ENCODE measurements at places on chromosomes 16 and 17. TPM values are rescaled to one million over a fixed set of nuclear protein-coding genes. Genes with fewer than 3 reads are reported as not detected.

The MGAT5B gene
- 16.2 TPM for polyA plus RNA-seq

The CCL1 gene
- polyA plus RNA-seq, result not detected

- peak; percentile 23 for DNase-seq
Measured at GRCh38 chr17:70138291-70138865, 31.0 kb upstream of the KCNJ2 start.

GRCh38 chr17:32289471-32290070 is 23.9 kb downstream of the RHBDL3 start:
- no peak for DNase-seq

GRCh38 chr17:31067691-31068184 is 27.0 kb upstream of the NF1 start:
- DNase-seq, result peak; percentile 63

GRCh38 chr17:45965812-45966211 is 33.2 kb upstream of the STH start:
- DNase-seq, result no peak

DNA sequence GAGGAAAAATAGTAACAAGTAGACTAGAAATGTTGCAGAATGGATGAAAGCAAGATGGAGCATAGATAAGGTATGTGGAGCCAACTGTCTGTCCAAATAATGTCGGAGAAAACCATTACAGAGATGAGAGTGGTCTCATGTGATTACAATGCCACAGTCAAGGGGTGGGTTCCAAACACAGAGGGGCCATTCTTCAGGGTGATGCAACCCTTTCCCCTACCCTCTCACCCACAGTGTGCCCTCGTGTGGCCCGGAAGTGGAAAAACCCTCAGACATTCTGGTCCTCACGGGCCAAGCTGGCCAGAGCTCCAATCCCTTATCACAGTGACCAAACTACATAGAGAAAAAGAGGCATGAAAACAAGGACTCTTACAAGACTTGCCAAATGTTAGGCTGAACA is 17.7 kb upstream of the HS3ST3A1 start:
- DNase-seq, result no peak

DNA sequence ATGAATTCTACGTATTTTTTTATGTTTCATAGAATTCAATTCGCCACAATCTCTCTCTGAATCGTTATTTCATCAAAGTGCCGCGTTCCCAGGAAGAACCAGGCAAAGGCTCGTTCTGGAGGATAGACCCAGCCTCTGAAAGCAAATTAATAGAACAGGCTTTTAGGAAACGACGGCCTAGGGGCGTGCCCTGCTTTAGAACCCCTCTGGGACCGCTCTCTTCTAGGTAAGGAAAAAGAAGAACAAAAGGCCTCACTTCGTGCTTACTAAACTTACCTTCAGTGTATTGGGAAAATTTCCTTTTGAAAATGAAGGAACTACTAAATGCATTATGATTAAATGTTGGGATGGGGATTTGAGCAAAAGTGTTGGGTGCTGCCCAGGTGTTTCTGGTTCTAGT is 63.2 kb downstream of the FOXK2 start:
- no peak for DNase-seq

DNA sequence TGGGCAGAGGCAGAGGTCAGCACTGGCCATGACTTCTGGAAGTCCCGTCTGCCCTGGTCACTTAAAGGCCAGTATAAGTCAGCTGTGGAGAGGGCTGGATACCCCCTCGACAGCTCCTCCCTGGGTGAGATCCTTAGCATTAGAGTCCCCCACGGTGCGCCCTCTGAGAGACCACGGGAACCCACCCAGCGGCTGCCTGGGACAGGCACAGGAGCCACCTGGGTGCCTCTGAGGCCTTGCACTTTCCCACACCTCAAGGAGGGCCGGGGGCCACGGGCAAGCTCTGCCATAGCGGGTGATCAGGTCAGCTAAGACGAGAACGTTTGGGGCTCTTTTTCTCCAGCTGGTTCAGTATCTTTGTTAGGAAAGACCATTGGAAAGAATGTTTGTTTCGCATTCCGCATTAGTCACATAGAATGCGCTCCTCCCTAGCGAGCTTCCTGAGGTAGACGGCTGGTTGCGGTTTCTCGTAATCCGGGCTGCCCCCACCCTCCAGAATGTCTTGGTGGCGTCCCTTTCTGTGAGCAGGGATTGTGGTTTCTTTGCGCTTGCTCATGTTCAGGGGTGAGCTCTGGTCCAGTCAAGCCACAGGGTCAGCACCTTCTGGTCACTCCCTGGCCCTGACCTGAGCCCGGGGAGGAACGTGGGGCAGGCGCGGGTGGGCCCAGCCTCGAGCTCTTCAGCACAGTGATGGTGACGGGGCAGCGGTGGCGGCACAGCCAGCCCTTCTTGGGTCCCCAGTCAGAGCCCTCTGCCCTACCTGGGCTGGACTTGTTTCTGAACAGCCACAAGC is 25.2 kb downstream of the NME3 start:
- no peak for DNase-seq

DNA sequence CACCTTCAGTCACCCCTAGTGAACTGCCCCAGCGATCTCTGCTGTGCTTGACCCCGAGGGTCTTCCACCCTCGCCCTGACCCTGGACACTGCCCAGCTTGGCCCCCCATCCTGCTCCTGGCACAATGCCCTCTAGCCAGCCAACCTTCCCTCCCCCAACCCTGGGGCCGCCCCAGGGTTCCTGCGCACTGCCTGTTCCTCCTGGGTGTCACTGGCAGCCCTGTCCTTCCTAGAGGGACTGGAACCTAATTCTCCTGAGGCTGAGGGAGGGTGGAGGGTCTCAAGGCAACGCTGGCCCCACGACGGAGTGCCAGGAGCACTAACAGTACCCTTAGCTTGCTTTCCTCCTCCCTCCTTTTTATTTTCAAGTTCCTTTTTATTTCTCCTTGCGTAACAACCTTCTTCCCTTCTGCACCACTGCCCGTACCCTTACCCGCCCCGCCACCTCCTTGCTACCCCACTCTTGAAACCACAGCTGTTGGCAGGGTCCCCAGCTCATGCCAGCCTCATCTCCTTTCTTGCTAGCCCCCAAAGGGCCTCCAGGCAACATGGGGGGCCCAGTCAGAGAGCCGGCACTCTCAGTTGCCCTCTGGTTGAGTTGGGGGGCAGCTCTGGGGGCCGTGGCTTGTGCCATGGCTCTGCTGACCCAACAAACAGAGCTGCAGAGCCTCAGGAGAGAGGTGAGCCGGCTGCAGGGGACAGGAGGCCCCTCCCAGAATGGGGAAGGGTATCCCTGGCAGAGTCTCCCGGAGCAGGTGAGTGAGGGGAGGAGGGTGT is at the start of gene TNFSF13:
Gene TNFSF13, plus strand, starts transcription at position 207 of the 776 bp plus-strand sequence. Its CDS starts 290 bp downstream, at position 497.
- no peak for DNase-seq

The NSRP1 gene
- polyA plus RNA-seq, result 39.6 TPM

- DNase-seq, result peak; percentile 87
Measured at GRCh38 chr17:49223517-49224197, 6.9 kb downstream of the PHOSPHO1 start.

DNA sequence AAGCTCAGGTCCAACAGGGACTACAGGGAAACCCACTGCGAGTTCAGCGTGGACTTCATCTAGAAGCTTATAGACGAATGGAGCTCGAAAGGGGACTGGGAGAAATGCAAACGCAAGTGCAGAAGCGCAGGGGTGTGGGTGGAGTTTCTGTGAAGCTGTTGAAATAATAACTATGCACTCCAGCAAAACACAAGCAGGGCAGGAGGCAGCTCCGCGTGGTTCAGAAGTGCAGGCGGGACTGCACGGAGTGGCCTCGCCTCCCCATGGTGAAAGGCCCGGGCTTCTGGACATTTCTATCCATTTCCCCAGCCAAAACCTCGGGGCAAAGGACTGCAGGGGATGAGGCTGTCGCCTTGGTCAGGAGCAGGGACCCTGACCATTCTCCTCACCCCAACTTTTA is 74.5 kb downstream of the ZNF423 start:
- no peak for DNase-seq

The NOG gene
- polyA plus RNA-seq, result 0.73 TPM

DNA sequence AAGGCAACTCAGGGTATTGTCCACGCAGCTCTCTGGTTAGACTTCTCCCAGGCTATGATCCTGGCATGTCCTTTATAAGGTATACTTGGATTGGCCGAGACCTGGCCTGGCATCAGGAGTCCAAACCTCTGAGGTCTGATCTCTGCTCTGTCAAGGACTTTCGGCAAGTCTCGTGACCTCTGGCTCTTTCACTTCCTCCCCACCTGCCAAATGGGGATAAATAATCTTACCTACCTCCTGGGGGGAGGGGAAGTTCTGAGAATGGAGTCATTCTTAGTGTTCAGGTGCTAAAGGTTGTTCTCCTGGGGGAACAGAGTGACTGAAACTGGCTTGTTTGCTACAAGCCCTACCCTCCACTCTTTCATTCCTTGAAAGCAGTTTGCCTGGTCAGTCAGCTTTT is 7.6 kb downstream of the ATXN1L start:
- DNase-seq, result no peak

GRCh38 chr17:15502369-15503112 is 35.1 kb upstream of the CDRT4 start:
- DNase-seq, result peak; percentile 76

GRCh38 chr16:50303041-50303604 is 36.8 kb downstream of the ADCY7 start:
- DNase-seq, result no peak

The UTS2R gene
- not detected for polyA plus RNA-seq

DNA sequence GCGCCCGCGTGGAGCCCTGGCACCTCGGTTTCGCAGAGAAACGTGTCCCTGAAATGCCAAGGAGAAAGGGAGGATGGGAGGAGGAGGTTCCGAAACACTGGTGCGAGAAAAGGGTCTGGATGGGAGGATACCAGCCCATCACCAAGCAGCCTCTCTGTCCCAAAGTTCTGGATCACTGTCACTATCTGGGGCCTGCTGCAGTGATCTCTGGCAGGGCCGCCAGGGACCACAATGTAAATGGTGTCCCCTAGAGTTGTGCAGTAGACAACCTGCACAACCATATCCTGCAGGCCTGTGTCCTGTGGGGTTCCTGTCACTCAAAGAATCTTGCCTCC is 229.3 kb downstream of the C16orf78 start:
- DNase-seq, result no peak

GRCh38 chr17:82204831-82205719 is 7.6 kb downstream of the CCDC57 start:
- peak; percentile 68 for DNase-seq
